ENCODE measurements at places on chromosomes 3 and 15.

GRCh38 chr3:157429708-157430107, 6.9 kb upstream of the PTX3 start:
- no peak for DNase-seq

GRCh38 chr15:81091889-81092558, 42.0 kb upstream of the CFAP161 start:
- peak; percentile 79 for DNase-seq

DNA sequence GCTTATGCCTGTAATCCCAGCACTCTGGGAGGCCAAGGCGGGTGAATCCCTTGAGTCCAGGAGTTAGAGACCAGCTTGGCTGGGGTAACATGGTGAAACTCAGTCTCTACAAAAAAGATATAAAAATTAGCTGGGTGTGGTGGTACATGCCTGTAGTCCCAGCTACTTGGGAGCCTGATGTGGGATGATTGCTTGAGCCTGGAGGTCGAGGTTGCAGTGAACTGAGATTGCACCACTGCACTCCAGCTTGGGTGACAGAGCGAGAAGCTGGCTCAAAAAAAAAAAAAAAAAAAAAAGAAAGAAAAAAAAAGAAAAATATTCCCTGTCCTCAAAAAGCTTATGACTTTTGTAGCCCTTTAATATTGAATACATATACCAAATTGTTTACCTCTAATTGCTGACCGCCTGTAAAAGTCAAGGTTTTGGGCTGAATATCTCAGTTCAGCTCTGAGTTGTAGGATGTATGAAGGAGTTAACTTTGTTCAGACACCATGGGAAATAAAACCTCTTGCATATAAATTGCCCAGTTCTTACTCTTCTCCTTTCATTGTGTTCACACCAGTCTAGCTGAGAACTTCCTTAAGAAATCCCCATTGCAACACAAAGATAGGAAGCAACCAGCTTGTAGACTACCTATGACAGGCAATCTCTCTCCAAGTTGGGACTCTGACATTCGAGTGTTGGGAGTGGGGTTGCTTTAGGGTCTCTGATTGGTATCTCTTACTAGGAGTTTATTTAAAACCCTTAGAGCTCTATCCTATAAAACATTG, 97.6 kb upstream of the RASGRP1 start:
- no peak for DNase-seq

DNA sequence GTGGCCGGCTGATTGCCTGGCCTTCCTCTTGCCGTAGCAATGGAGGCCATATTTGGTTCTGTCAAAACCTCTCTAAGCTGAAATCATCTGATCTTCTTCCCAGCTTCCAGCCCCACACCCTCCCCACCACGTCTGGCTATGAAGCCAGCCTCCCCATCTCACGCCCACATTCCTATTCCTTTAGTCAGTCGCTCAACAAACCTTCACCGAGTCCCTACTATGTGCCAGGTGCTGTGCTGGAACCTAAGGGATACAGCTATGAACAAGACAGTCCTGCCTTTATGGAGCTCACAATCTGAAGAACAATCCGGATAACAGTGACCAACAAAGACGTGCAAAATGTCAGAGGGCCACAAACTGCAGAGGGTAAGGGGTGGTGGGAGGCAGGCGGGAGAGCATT, 31.9 kb upstream of the SMAD6 start:
- DNase-seq, result no peak

- DNase-seq, result peak; percentile 99
Measured at GRCh38 chr3:21435871-21436270, 315.1 kb downstream of the ZNF385D start.

- no peak for DNase-seq
Measured at GRCh38 chr3:148756311-148756710, 58.6 kb downstream of the AGTR1 start.

DNA sequence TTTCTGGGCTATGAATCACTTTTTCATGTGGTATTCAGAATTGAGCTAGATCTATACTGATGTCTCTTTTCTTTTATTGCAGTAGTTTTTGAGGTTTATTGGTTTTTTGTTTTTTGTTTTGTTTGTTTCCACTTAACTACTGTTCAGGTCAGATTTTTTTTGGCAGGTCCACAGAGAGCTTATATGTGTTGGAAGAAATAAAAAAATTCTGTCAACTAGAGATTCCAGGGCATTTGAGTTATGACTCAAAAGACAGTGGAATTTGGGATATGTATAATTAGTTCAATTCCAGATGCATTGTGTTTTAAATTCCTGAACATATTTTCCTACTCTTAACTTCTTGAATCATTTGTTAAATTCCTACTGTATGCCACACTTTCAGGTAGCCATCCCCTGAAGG, 727.2 kb downstream of the SI start:
- DNase-seq, result peak; percentile 4

GRCh38 chr3:189635339-189635738, 4.2 kb downstream of the TP63 start:
- no peak for DNase-seq

DNA sequence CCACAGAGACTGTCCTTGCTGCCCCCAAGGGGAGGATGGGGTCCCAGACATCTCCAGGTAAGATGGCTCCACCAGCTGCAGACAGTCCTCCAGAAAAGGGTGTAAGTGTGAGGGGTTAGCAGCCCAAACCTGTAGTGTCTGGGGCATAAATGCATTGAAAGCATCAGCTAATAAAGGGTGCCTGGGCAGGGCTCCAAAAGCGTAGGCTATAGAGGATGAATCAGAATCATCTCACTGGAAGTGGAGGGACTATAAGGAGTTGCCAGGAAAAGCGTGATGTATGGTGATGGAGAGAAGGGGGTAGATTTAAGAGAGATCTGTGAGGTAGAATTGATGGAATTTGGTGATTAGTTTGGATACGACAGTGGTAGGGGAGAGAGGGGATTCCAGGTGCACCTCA, 79.9 kb upstream of the ONECUT1 start:
- DNase-seq, result no peak

- DNase-seq, result no peak
Measured at GRCh38 chr3:46866720-46867549, 3.7 kb upstream of the MYL3 start.

DNA sequence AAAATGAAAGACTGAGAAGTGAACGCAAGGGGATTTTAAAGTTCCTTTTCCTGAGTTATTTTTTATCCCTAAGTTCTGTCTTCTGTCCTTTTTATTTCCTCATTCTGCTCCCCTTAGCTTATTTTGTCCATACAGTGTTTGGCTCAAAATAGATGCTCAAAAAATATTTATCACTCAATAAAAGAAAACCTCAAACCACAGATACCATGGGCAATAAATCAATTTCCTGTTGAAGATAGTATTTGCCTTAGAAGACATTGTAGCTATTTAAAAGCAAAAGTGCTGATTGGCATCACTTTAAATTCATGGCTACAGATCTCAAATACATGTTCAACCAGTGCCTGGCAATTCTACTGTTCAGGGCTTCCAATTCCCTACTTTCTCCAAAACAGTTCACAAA, 316.5 kb upstream of the ADAMTS9 start:
- no peak for DNase-seq

DNA sequence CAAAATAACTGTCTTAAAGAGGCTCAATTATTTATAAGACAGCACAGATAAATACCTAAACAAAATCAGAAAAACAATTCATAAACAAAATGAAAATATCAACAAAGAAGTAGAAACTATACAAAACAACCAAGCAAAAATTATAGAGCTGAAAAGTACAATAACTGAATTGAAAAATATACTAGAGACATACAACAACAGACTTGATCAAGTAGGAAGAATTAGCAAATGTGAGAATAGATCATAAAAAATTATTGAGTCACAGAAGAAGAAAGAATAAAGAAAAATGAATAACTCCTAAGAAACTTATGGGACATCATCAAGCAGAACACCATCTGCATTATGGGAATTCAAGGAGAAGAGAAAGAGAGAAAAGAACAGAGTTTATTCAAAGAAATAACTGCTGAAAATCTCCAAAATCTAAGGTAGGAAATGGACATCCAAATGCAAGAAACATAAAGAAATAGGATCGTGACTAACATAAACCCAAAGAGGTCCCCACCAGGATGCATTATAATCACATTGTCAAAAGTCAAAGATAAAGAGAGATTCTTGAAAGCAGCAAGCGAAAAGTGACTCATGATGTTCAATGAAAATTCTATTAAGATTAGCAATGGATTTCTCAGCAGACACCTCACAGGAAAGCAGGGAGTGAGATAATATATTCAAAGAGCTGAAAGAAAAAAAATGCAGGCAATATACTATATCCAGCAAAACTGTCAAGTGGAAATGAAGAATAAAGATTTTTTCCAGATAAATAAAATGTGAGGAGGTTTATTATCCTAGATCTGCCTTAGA, 85.9 kb downstream of the DCLK3 start:
- no peak for DNase-seq

GRCh38 chr3:37935756-37936666, 54.6 kb upstream of the VILL start:
- DNase-seq, result peak; percentile 98

- DNase-seq, result peak; percentile 4
Measured at GRCh38 chr3:193240850-193241706, at the start of gene PLAAT1. PLAAT1 (plus strand) TSS chr3:193241222; CDS start chr3:193255651, 14,429 bp downstream.

DNA sequence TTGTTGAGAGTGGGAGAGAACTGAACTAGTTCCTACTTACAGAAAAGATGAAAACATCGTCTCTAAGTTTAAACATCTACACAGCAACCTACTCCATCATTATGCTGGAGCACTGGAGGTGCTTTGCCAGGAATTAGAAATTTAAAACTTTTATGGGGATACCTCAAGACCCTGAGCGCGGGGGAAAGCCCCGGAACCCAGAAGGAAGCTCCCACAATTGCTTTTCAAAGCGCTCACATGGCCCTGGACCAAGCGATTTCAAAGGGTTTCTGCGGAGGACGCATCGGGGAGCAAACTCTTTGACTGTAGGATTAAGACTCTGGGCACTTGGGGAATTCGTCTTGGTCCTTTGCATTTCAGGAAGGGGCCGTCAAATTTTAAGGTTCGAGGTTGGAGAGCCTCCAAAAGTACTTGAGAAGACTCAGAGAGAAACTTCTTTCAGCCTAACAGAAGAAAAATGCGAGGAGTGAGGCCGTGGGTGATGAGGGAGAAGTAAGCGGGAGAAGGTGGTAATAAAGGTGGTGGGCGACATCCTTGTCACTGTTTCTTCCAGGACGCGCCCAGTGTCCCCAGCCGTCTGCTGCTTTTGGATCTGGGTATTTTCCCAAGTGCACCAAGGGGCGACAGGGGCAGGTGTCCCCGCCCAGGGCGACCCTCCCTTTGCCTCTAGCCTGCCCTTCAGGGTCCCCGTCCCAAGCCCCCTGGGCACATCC, 591 bp downstream of the PROK2 start:
- DNase-seq, result no peak

GRCh38 chr3:60990442-60990730, 260.9 kb downstream of the FHIT start:
- no peak for DNase-seq

DNA sequence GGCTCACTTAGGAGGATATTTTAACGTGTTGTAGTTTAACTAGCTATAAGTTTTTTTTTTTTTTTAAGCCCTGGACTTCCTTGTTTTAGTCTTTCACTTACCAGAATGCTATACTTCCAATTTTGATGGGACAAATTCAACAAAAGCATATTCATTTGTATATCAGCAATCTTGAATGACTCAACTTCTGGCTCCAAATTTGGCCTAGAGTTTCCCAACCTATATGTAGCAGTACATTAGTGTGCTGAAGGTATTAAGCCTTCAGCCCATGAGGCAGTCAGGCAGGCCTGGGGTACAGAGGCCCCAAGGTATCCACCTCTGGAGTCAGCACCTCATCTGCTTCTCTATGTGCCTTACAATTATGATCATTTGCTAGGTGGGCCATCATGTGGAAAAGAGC, 5.9 kb downstream of the PBRM1 start:
- DNase-seq, result no peak

DNA sequence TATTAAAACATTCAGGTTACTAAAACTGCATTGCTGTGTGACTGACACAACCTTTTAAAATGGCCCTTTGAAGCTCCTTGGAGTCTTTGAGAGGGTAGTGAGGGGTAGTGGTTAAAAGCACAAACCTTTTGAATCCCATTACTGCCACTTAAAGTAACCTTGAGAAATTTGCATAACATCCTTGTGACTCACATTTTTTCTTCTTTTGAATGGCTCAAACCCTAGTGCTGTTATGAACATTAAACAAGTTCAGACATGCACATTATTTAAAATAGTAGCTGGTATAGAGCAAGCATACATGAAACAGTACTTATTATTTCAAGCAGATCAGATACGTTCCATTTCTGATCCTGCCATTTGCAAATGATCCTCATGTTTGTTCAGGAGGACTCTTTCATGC, 3.7 kb upstream of the CLDN1 start:
- DNase-seq, result no peak

DNA sequence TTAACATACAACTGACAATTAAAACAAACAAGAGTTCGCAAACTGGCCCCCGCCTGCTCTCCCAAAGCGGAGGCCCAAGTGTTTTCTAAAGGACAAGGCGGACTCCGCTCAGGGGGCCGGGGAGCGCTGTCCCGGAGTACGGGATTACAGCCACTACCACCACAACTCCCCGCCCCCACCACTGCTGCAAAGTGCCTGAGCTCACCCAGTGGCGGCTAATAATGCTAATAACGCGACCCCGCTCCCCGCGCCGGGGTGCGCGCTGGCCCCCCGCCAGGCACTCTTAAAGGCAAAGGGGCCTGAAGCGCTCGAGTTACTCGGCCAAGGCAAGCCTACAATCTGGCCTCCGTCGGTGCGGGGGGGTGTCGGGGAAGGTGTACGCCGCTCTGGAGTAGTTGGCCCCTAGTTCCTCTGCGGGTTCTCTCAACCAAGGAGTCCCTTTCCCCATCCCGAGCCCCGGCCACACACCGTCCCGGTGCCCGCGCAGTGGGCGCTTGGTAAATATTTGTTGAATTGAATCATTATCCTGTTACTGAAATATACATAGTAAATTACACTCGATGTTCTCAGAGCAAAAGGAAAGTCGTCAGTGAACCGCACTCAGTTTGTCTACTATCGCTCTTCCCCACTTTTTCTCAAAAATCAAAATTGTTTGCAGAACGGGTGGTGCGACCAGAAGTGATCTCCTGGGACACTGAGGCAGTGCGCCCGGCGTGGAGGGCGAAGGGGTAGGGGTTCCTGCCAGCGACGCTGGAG, 827 bp downstream of the WNT5A start:
- DNase-seq, result no peak

DNA sequence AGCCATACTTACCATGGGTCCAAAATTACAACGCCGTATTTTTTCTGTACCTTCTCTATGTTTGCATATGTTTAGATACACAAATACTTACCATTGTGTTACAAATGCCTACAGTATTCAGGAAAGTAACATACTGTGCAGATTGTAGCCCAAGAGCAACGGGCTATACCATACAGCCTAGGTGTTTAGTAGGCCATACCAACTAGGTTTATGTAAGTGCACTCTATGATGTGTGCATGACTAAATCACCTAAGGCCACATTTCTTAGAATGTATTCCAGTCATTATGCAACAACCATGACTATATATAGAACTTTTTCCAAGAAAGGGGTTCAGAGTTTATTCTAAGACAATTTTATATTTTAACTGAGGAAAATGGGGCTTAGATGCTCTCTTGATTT, 411.7 kb downstream of the MAGI1 start:
- DNase-seq, result no peak

DNA sequence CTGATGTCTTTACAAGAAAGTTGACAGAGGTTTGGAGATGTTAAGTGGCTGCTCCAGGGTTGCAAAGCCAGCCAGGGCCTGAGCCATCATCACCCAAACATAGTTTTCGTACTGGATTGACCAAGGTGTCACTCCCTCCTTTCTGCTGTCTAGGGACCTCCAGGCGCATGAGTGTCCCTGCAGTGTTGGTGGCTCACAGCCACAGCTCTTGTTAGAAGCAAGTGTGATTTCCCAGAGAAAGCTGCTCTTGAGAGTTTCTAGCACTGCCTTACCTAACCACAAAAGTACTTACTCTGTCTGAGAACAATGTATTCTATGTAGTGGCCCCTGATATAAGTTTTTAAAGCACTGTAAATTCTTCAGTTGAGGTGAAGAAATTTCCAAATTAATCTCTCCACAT, 144.1 kb downstream of the SOX2 start:
- no peak for DNase-seq
